ENCODE measurements at places on chromosomes 16 and 17.

- no peak for DNase-seq
These were observed 38.3 kb upstream of the RCVRN start for GRCh38 chr17:9943343-9943742.

- no peak for DNase-seq
These were observed 105.3 kb downstream of the AMFR start for GRCh38 chr16:56320056-56320455.

GRCh38 chr17:19346351-19347255 is 15.9 kb downstream of the B9D1 start:
- no peak for DNase-seq

DNA sequence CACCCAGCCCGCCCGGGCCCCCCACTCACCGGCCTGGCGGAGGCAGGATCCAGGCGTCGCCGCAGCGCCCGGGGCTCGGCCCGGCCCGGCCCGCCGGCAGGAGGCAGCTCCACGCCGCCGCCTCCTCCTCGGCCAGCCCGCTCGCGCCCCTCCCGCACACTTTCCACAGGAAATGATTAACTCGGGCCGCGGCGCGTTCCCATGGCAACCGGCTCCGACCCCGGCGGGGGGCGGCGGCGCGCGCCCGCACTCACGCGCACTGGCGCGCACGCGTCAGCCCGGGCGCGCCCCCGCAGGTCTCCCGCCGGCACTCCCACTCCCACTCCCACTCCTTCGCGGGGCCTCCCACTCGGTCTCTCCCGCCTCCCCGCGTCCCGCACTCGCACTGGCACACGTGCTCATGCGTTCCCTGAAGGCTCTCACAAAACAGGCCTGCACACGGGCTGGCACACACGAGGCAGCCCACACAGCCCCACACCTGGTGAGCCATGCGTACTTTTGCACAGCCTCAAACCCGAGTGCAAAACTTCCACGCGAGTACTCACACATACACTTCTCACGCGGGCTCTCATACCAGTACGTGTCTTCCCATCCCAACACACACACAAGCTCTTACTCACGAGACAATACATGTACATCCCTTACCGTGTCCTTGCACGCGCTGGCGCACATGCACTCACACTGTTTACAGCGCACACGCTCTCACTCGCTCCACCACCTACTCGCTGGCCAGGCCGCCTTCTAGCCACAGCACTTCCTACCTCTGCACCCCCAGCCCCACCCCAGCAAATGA is at the start of gene KIFC3:
KIFC3 (minus strand) TSS at position 151 of the 793 bp plus-strand sequence. CDS start 4,248 bp downstream, outside the sequence.
- DNase-seq, result peak; percentile 48

DNA sequence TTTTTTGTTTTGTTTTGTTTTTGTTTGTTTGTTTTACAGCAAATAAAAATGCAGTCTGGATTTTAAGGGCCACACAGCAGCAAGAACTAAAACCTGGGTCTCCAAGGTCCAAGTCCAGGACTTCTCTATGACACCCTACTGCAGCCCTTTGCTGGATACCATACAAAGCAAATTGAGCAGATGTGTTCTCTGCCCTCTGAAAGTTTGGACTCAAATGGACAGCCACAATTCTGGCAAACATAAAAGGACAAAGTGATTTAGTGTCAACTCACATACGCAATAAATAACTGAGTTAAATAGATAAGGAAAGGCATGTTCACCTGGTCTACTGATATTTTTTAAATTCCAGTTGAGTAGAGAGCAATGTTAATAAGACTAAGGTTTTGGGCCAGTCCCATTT is 7.7 kb upstream of the ZNF652 start:
- DNase-seq, result no peak

- no peak for DNase-seq
These were observed 114.0 kb upstream of the GOT2 start for GRCh38 chr16:58847902-58848661.

DNA sequence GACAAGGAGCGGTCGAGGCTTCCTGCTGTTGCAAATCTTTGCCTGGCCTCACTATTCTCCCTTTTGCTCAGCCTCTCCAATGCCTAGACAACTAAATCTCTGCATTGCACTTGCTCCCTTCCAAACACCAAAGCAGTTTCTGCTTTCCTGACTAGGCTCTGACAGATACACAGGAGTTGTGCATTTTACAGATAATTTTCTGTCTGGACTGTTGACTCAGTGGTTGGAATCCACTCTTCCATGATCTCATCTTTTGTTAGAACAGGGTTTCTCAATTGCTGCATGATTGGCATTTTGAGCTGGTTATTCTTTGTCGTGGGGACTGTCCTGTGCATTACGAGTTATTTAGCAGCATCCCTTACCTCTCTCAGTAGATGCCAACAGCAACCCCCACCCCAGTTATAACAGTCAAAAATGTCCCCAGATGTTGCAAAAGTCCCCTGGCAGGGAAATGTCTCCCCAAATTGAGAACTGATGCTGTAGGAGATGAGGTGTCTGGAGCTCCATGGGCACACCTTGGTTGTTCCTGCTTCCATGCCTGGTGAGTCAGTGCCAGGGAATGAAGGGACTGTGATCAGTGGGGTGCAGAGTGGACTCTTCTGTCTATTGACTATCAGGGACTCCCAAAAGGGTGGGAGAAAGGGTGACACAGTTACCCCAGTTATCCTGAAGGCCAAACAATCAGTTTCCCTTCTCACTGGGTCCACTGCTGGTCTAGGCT is 557.4 kb upstream of the PSMD7 start:
- DNase-seq, result no peak

DNA sequence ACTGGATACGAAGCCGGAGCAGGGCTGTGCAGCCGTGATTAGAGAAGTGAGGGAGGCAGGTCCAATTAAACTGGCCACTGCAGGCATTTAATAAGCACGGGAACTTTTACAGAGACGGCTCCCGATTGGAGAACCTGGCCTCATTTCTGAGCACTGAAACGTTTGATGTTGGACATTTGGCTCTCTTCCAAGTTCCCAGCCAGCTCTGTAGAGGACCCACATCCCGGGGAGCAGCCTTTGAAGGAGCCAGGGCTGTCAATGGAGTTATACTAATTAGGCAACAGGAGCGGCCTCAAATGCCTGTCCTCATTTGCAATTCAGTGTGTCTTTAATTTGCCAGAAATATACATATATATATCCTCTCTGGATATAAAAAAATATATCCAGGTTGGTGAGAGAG is 499.4 kb upstream of the C16orf82 start:
- DNase-seq, result no peak

DNA sequence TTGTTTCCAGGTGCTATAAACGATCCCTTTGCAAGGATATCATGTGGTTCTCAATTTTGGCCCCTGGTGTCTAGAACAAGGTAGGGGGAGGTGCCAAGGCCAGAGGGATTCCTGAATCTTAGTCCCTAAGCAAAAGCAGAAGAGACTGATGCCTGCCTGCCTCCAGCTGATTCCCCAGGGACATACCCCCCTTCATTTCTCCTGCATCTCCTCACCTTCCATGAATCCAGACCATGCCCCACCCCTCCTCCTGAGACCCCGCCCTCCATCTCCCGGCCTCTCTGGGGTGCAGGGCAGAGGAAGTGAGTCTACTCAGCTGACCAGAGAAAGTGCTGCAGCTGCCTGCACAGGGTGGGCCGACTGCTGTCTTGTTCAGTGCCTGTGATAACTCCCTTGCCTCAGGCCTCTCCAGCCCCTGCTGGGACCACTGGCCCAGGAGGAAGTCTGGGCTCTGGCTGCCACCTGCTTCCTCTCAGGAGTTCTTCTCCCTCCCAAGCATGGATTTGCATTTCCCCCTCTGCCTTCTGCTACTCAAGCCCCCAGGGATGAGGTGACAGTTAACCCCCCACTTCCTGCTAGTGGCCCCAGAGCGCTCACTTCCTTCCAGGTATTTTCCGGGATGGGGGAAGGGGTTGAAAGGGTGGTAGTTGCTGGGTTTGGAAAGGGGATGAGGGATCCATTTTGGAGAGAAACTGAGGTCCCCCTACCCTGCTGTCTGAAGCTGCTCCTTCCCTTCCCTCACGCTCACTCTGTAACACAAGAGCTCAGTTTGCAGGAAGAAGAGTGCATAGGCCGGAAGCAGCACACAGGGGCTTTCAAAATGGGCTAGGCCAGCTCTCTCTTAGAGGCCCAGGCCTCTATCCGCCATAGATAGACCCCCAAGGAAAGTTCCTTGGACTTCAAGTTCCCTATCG is 10.5 kb upstream of the TSPOAP1 start:
- no peak for DNase-seq

DNA sequence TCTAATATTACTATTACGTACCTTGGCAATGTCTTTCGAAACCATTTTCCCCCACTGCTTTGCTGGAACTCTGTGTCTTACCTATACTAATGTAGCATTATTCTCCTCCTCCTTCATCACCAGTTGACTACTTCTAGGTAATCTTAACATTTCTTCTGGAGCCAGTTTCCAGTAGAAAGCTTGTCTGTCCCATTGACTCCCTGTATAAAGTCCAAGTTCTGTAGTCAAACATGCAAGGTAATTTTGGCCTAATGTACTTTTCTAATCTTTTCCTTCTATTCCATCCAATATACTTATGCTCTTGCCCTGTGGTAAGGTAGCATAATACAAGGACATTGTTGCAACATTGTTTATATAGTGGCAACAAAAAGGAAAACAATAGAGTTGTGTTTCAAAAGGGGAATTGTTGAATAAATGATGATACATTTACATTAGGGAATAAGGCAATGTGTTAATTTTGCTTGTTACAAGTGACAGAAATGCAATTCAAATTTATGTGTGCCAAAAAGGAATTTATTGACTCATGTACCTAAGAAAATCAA is 27.9 kb downstream of the OMG start:
- DNase-seq, result no peak

DNA sequence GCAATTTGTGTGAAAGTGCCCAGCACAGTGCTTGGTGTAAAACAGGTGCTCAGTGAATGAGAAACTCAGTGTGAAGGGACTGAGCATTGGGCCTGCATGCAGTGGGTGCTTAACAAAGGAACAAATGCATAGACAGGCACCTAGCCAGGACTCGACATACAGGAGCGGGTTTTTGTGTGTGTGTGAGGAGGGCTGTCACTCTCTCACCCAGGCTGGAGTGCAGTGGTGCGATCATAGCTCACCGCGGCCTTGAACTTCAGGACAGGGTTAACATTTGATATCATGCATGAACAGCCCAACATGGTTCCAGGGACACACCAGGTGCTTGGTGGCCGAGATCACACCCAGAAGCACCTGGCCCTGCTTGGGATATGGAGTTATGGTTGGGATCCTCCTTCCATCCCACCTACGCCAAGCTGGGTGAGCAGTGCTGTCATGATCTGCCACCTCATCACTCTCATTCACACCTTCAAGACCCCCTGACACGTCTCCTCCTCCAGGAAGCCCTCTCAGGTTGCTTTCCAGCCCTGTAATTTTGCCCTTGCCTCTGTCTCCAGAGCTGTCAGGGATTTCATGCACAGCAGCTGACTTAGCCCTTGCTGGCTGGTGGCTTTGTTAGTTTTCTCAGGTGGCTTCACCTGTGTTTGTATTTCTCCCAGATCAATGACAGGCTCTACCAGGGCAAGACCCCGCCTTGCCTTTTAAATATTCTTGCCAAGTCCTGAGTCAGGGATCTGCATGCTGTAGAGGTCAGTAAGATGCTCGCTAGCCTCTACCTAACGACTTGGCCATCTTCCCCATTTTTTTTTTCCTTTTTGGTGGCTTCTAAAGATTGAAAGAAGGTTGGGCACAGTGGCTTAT is 66.4 kb downstream of the OR1D5 start:
- DNase-seq, result no peak
